GM23338 (cell line): ENCODE measurements at places on chromosomes 1 and 21. TPM values are rescaled to one million over a fixed set of nuclear protein-coding genes. Genes with fewer than 3 reads are reported as not detected.

The LRRC3 gene
- 0.95 and 1.2 TPM in 2 replicates for polyA plus RNA-seq

The RNU1-3 gene
- polyA plus RNA-seq, result not detected in 2 replicates

The CAMK2N1 gene
- 2.9 and 4.6 TPM in 2 replicates for polyA plus RNA-seq

The CYP2J2 gene
- polyA plus RNA-seq, result 1.1 and 1.4 TPM in 2 replicates

The AGMAT gene
- polyA plus RNA-seq, result 1.8 and 2.3 TPM in 2 replicates

The VANGL2 gene
- polyA plus RNA-seq, result 16.8 and 17.7 TPM in 2 replicates

The FMN2 gene
- polyA plus RNA-seq, result 1.4 and 1.5 TPM in 2 replicates

The PTAFR gene
- 0.29 and 0.49 TPM in 2 replicates for polyA plus RNA-seq

The PPIAL4G gene
- 0.07 TPM in 1 of 2 replicates, not detected in the other for polyA plus RNA-seq

The LCE2C gene
- polyA plus RNA-seq, result not detected in 2 replicates

The ANGPTL3 gene
- polyA plus RNA-seq, result 0.10 and 0.16 TPM in 2 replicates

The CDC73 gene
- polyA plus RNA-seq, result 62.5 and 63.2 TPM in 2 replicates

The FPGT gene
- 1.2 and 2.6 TPM in 2 replicates for polyA plus RNA-seq

The CFHR2 gene
- not detected in 2 replicates for polyA plus RNA-seq

The UTS2 gene
- not detected in 2 replicates for polyA plus RNA-seq

The CFAP57 gene
- 0.37 and 0.45 TPM in 2 replicates for polyA plus RNA-seq

The ADAMTSL4 gene
- 4.6 and 5.8 TPM in 2 replicates for polyA plus RNA-seq

The GPR52 gene
- not detected in 2 replicates for polyA plus RNA-seq

The ZNF695 gene
- 30.1 and 34.2 TPM in 2 replicates for polyA plus RNA-seq

The PRDM16 gene
- polyA plus RNA-seq, result 0.16 TPM in 2 replicates

The HORMAD1 gene
- polyA plus RNA-seq, result not detected in 2 replicates

The FBXO28 gene
- polyA plus RNA-seq, result 16.9 and 18.1 TPM in 2 replicates

The LRRC8D gene
- polyA plus RNA-seq, result 22.4 and 23.6 TPM in 2 replicates

The FCRL1 gene
- not detected in 2 replicates for polyA plus RNA-seq

The CYP4Z1 gene
- not detected in 2 replicates for polyA plus RNA-seq

The ANGPTL1 gene
- 0.19 and 0.58 TPM in 2 replicates for polyA plus RNA-seq

The TRIM67 gene
- not detected in 2 replicates for polyA plus RNA-seq

The LENEP gene
- not detected in 2 replicates for polyA plus RNA-seq

The RSPH1 gene
- polyA plus RNA-seq, result 0.23 and 1.4 TPM in 2 replicates

The CCDC18 gene
- 37.0 and 47.9 TPM in 2 replicates for polyA plus RNA-seq

The OR6F1 gene
- polyA plus RNA-seq, result not detected in 2 replicates

The TARDBP gene
- 171 and 204 TPM in 2 replicates for polyA plus RNA-seq

The CDC20 gene
- polyA plus RNA-seq, result 207 and 226 TPM in 2 replicates

The FCRLB gene
- polyA plus RNA-seq, result 0.37 and 0.47 TPM in 2 replicates
